NCI-H1417 treated with DMSO at 0.1 percent for 48 hours (cell line): ENCODE measurements at places on chromosomes 3 and 15.
A peak's percentile ranks its signal among the peaks of the same experiment; 100 is the strongest.

DNA sequence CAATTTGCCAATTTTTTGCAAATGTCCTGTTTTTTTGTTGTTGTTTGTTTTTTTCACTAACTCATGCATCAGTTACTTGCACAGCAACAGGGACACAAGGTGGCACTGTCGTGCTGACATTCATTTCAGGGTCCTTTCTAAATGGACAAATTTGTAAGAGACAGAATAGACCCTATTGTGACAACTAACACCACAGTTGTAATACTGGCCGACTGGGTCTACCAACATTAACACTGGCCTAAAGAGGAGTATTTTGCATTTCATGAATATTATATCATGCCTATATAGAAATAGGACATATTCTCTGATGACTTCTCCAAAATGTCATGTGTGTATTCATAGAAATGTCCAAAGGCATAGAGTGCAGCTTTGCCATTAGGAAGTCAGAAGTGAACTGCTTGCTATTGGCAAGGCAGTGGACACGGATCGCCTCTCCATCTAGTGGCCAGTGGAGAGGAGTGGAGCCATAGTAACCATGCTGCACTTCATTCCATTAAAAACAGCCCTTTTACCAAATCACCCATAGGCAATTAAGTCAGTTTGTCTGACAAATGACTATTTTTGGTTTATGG lies 54.8 kb downstream of the ZBTB20 start:
- DNase-seq: peak; percentile 36

DNA sequence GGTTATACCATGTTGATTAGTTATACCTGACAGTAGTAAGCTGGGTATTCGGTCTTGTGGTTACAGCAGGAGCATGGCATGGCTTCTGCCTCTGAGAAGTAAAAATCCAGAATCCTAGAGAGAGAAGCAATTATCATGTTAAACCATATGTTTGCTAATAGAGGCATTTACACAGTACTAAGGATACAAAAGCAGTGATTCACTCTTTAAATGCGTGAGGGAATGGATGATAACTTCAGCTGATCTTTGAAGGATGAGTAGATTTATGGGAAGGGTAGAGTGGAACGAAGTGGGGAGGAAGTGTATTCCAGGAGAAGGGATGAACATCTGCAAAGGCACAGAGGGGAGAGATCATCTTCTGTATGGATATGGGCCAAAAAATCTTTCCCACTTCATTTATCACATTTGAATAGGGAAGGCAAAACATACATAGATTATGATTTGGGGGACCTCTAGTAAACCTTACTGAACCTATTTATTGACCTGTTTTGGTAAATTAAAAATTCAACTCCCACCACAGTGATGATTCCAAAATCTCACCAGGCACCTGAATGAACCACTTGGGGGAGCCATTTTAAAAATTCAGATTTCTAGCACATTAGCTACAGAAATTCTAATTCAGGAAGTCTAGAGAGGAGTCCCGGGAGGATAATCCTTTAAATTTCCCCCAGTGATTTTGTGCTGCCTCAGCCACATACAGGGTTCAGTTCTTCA lies 35.1 kb downstream of the IGSF10 start:
- DNase-seq: no peak

DNA sequence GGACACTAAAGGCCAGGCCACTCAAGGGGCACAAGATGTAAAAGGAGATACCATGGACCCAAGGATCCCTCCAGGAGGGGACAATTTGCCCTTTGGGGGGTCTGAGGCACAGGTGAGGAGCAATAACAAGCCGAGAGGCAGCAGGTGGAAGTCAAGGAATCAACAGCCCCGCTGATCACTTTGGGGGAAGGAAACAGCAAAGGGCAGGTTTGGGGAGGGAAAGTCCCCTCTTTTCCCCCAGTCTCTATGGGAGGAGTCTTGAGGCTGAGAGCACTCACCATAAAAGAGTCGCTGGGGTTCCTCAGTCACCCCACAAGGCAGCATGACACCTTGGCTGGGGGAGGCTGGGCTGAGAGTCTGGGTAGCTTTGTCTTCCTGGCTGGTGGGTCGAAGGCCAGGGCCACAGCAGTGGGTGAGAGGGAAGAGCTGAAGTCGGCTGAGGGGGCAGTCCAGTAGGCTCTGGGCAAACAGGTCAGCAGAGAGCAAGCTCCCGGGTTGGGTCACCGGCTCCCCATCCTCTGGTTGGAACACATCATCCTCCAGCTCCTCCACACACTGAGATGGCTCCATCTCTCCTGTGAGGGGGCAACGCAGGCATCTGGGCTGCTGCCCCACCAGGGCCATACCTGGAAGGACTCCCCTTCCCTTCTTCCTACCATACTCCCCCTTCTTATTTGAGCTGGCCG lies 3.0 kb downstream of the BMF start:
- DNase-seq: no peak

DNA sequence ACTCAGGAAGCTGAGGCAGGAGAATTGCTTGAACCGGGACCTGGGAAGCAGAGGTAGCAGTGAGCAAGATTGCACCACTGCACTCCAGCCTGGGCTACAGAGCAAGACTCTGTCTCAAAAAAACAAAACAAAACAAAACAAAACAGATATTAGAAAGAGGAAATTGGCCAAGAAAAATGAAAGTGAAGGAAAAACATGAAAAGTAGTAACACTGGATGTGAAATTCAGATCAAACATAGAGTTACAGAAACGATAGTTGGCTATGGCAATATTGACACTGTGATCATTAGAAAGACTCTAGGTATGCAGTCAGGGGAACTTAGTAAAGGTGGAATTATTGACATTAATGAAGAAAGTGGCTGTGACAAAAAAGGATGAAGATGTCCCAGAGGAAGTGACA lies 13.2 kb upstream of the TIPARP start:
- no peak for DNase-seq

GRCh38 chr15:91049378-91050127 lies 27.2 kb upstream of the VPS33B start:
- peak; percentile 50 for DNase-seq

GRCh38 chr3:150840802-150841515 lies 64.3 kb downstream of the MINDY4B start:
- DNase-seq: no peak

- no peak for DNase-seq
These were observed 21.7 kb downstream of the MTMR10 start for GRCh38 chr15:30969724-30970123.

- DNase-seq: no peak
These were observed 18.0 kb upstream of the C2CD4B start for GRCh38 chr15:62183130-62183529.

GRCh38 chr3:136332776-136333175 lies 82.6 kb downstream of the PCCB start:
- DNase-seq: no peak

DNA sequence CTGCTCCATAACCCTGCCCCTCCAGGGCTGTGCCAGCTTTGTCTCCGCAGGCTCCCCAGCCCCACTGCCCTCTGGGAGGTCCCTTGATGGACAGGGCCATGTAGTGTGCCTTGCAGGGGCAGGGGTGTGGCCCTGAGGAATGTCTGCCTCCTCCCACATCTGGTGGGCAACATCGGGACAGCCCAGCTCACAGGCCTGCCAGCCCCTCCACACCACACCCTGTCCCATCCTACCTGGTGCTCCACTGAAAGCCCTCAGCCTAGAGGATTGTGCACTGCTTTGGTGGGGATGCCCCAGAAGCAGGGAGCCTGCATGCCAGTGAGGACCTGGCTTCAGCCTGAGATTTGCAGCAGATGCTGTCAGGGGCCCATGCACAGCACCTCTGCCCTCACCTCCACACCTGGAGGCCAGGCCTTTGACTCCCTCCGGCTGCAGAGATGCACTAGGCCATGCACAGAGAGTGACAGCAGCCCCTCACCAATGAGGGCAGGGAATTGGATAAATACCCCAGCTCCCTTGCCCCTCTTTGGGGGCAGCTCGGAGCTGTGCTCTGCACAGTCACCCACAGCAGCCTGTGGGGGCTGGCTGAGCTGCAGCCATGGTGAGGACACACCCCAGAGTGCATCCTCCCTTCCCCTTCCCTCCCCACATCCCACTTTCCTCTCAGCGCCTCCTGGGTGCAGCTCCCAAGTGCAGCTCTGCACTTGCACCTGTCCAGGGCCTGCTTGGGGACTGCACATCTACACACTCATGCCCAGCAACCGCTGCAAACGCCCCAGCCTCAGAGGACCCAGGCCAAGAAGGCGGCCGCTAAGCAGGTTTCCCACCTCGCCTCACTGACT lies 2.7 kb downstream of the C3orf22 start:
- no peak for DNase-seq

DNA sequence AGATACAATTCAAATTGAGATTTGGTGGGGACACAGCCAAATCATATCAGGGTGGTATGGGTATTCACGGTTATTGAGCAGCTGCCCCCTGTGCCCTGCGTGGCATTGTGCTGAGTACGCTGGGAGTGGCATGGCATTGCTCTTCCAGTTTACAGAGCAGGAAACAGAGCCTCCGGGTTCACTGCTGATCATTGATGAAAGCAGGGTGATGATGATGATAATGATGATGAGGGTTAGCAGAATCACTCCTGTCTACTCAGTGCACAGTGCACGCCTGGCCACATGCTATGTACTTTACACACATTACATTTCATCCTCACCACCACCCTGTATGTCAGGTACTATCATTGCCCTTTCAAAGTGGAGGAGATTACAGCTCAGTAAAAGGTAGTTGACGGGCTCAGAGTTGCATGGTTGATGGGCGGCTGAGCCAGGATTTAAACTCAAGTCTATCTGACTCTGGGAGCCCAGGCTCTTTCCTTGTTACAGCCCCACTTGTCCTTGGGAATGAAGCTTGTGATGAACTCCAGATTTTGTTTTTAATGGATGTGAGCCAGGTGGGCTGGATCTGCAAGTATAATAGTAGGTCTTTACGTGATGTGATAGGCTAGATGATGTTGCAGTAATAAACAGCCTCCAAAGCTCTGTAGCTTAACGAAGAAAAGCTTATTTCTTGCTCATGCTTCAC lies 87.6 kb upstream of the MYZAP start:
- DNase-seq: no peak

DNA sequence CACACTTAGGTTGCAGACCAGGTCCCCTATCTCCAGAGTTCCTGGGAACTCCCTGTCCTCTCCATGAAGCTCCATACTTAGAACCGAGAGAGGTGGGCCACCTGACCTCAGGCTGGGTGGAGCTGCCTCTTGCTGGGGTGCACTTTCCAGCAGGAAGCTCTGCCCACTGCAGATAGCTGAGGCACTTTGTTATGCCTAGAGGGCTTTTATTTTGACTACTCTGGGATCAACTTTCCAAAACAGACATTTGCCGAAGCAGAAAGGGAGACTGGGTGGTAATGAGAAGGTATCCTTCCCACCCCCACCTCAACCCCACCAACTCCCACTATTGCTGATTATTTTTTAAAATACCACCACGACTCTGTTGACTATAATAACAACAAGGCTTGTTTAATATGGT lies 54.7 kb downstream of the CLDN11 start:
- DNase-seq: no peak

DNA sequence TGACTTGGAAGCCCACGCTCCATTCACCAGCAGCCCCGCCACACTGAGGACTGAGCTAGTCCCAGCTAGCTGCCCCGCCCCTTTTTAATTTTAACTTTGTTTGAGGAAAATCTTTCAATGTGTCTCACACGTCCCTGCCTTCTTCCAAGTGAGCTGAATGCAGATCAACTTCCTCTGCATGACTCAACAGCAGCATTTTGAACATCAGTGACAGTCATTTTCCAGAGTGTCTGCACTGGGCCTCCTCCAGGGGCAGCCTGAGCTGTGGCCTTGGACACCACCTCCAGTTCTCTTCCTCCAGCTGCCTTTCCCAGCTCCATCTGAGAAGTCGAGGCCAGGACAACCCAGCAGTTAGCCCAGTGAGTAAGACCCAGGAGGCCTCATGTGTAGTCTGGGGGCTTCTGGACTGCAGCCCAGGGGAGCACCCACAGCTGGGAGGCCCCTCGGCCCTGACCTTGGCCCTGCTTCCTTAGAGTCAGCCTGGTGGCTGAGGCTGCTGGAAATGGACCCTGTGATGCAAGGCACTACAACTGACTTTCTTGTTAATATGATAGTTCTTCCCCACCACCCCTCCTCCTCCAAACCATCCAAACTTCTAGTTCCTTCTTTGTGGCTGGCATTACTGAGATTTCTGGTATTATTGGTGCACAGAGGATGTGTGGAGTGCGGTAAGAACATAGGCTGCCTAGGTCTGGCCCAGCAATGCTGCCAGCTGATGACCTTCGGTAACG lies 21.4 kb upstream of the ESYT3 start:
- no peak for DNase-seq

GRCh38 chr3:101535221-101535620 lies 22.2 kb upstream of the SENP7 start:
- no peak for DNase-seq

GRCh38 chr3:94285872-94286271 lies 223.0 kb downstream of the NSUN3 start:
- DNase-seq: no peak
